NCI-H82 (cell line): ENCODE measurements at places on chromosomes 13 and 19.

GRCh38 chr13:24557081-24557480 is 44.5 kb upstream of the PARP4 start:
- no peak for DNase-seq

DNA sequence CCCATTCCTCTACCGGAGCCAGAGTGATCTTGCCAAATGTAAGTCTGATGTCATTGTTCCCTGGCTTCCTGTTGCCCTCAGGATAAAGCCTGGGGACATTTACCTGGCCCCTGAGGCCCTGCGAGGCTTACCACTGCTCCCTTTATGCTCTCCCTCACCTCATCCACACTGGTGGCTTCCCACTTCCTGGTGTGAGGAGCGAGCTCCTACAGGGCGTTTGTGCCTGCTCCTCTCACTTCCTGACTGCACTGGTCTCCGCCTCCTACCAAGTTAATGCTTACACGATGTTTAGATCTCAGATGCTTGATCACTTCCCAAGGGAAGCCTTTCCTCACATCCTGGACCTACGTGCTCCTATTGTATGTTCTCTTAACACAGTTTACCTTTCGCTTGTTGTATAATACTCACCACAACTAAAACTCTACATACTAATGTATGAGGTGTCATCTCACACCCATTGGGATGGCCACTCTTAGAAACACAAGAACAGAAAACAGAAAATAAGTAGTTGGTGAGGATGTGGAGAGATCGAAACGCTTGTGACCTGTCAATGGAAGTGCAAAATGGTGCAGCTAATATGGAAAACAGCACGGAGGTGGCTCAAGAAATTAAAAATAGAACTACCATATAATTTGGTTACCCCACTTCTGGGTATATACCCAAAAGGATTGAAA is 177.6 kb downstream of the SHISA2 start:
- DNase-seq, result no peak

- DNase-seq, result peak; percentile 88
These were observed 326.0 kb downstream of the GPC6 start for GRCh38 chr13:93552596-93552995.

GRCh38 chr19:42175952-42176648 is 41.4 kb downstream of the DEDD2 start:
- peak; percentile 79 for DNase-seq

DNA sequence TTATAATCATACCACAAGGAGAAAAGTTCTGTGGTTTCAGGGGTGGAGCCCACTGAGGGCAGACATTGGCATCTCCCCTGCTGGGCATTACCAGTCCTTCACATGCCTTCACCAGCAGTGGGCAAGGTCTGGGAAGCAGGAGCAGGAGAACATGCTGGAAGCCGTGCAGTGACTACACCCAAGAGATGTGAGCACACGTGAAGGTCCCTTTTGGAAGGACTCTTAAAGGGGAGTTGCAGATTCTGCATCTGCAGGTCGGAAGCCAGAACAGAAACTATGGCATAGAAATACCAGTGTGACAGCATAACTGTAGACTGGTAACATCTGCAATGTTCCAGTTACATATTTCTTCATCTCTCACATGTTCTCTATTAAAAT is 26.9 kb upstream of the KL start:
- no peak for DNase-seq

DNA sequence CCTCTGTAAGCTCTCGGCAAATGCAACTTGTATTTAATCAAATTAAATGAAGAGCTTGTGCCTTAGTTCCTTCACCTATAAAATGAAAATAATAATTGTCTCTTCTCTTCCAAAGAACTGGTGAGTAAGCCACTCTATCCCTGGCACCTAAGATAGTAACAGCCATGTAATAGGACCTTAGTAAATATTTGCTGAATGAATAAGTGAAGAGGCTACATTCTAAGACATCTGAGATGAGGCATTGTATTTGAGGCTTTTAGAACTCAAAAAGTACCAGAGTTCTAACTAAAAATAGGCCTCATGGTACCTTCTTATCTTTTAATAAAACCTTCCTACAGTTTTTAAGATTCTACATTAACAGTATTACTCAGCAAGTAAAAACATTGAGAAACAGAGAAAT is 17.3 kb upstream of the DCLK1 start:
- DNase-seq, result no peak

DNA sequence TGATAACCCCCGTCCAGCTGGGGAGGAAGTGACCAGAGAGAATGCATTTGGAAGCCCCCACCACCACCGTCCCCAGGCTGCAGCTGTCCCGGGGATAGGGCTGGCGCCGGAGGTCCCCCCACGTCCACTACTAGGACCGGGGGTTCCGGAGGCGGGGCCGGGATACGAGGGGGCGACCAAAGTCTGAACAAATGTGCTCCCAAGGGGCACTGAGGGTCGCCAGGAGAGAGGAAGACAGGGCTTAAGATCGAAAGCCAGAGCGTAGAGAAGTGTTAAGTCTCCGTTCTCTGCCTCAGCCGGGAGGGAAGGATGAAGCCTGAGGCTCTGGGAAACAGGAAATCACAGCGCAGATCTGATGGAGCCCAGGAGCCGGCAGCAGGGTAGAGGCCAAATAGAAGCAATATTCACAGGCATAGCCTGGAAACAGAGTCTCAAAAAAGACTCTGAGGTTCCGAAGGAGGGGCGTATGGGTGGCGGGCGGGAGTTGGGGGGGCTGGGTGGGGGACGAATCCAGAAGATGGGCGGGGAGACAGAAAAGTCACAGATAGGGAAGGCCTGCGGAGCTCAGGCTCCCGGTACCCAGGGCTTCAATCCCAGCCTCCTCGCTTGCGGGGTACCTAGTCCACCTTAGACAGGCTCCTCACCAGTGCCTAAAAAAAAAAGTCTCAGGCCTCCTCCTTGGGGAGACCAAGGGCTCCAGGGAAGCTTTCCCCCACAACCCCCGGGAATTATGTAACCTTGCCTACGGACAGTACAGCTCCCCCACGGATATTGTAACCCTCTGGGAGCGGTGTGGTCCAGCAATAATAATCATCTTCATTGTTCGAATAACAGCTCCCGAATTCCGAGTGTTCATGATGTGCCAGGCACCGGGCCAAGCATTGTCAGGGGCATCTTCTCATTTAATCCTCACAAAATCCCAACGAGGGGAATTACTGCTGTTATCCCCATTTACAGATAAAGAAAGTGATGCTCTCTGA is 1.1 kb upstream of the ERF start:
- DNase-seq, result peak; percentile 81

DNA sequence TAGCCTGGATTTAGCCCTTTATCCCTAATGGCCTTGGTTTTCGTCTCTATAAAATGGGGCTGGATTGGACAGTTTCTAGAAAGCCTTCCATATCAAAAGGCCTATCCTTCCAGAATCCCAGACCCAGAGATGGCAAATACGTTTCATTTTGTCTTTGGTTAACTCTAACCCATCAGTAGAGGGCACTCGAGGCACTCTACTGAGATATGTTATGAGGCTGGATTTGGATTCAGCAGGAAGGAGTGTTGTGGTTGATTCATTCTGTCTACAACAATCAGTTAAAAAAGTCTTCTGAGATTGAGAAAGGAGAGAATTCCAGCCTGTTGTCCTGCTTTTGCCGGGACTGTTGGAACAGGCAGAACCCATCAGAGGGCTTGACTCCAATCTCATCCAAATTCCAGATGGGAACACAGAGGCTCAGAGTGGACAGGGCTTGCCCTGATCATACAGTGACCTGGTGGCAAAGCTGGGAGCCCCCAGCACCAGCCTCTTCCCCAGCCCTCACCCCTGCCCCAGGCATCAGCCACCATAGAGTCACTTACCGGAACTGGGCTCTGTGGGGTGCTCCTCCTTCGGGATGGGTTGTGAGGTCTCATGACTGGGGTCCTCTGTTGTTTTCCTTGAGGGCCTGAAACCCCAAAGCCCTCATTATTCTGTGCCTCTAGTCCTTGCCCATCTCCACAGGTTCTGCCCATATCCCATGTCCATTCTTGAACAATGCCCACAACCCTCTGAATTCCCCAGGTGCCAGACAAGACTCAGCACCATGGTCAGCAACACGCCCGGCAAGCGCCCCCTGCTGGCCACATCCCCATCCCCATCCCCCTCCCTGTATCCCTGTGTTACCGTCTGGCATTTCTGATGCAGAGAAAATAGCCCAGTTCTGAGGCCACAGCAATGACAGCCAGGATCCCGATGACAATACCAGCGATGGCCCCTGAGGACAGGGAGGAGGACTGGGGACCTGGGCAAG is 12.3 kb upstream of the ZNF180 start:
- DNase-seq, result peak; percentile 56

- DNase-seq, result no peak
These were observed 33.2 kb upstream of the CASP14 start for GRCh38 chr19:15015946-15016542.

- no peak for DNase-seq
These were observed 418.9 kb downstream of the COG6 start for GRCh38 chr13:40074338-40074737.

DNA sequence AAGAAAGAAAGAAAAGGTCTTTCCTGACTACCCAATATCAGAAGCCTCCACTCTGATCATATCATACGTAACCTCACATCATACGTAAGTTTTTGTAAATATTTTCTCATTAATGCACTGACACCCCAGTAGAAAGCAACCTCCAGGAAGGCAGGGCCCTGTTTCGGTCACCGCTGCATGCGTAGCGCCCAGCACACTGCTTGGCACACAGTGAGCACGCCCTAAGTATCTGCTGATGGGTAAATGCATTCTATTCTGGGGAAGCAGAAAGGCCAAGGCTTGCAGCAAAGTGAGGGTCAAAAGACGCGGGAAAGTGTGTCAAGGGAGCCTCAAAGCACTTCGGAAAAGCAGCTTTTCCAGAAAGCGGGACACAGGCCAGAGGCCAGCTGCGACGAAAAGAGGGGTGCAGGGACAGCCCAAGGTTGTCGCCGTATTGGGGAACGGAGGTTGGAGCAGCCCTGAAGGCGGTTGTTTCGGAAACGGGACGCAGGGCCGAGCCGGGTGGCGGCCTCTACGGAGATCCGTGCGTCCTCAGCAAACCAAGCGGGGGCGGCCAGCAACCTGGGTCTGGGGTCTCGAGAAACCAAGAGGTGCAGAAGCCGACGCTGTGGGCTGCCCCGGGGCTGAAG is 463 bp downstream of the SUGP1 start:
- DNase-seq, result peak; percentile 55

DNA sequence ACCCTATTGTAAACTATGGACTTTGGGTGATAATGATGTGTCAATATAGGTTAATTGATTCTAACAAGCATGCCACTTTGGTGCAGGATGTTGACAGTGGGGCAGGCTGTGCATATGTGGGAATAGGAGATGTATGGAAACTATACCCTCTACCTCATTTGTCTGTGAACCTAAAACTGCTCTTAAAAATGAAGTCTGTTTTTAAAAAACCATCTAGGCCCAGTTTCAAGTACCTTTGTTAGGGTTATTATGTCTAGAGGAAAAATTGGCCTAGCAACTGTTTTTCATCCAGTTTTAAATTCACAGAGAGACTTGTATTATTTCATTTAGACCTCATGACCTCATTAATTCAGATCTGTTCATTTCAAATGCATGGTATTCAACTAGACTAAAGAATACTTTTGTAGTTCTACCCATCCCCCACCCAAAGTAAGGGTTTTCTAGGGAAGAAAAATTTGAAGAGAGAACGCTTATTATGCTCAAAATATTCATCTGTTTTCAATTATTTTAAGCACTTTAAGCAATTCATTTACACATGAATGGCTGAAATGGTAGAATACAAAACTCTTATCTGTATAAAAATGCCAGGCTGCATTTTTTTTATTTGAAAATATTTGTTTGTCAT is 1781.9 kb upstream of the MIR17HG start:
- no peak for DNase-seq

- peak; percentile 62 for DNase-seq
These were observed 3.0 kb upstream of the AKAP8L start for GRCh38 chr19:15421721-15422260.

DNA sequence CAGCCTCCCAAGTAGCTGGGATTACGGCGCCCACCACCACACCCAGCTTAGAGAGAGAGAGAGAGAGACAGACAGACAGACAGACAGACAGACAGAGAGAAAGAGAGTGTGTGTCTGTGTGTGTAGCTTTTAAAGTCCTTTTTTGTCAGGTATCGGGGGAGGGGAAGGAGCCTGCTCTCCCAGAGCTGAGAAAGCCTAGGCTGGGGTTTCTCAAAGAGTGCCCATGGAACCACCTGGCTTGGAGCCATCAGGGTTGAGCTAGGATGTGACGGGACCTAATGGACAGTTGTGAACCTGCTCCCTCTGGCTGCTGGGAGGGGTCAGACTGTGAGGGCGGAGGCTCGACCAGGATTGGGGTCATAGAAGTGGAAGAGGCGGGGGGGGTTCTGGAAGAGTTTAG is 16.6 kb downstream of the RFX1 start:
- no peak for DNase-seq

DNA sequence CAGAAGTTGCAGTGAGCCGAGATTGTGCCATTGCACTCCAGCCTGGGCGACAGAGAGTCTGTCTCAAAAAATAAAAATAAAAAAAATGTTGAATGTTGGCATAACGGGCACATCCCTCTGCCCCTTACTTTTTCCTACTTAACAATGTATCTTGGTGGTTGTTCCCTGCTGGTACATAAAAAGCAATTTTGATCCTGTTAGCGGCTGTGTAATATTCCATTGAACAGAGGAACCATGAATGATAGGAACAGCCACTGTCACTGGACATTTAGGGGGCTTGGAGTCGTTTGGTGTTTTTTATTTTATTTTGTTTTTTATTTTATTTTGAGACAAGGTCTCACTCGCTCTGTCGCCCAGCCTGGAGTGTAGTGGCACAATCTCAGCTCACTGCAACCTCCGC is 10.4 kb upstream of the NCCRP1 start:
- no peak for DNase-seq

DNA sequence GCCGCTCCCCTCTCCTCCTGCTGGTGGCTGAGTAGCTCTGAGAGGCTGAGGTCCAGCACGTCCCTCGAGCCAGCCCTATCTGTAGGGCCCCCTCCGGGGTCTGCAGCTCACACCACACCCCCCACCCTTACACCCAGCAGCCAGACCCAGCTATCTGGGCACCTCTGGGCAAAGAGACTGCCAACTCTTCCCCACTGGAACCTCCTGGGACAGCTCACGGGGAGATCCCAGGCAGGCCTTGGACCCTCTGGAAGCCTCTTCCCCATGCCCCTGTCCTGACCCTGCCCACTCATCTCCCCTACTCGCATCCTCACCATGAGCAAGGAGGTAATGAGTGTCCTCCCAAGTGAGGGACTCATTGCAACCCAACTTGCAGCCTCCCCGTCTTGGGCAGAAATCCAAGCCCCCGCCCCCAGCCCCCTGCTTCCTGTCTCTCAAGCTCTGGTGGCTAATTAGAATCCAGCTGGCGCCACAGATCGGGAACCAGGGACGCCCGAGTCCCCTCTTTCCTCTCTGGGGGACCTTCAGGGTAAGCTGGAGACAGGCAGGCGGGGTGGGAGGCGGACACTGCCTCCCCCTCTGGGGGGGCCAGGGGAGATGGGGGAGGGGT is 22.1 kb downstream of the ADGRL1 start:
- DNase-seq, result no peak

- peak; percentile 82 for DNase-seq
These were observed 106.4 kb downstream of the INSR start for GRCh38 chr19:7187605-7188339.

GRCh38 chr13:45621950-45622349 is 6.4 kb upstream of the ERICH6B start:
- no peak for DNase-seq

GRCh38 chr19:19446655-19447437 is 41.4 kb downstream of the GATAD2A start:
- no peak for DNase-seq

- DNase-seq, result peak; percentile 100
These were observed 959 bp downstream of the TNPO2 start for GRCh38 chr19:12722566-12723380.
